ENCODE measurements at places on chromosomes 13 and 19.

- no peak for DNase-seq
Measured at GRCh38 chr13:24243302-24243701, 66.1 kb upstream of the C1QTNF9 start.

DNA sequence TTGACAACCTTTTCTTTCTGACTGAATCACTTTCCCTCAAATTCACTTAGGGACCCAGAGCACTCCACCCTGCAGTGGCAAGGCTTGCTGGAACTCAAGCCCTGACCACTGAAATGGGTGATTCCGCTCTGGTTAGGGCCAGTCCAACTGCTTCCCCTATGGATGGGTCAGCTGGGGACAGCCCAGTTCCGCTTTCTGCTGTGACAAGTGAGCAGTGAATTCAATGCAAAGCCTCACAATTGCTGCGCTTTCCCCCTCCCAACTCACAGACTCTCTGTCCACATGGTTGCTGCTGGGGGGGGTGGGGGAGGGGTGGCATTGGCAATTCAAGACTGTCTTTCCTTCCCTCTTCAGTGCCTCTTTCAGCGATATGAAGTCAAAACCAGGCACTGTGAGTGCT, 18.7 kb downstream of the CD70 start:
- no peak for DNase-seq

GRCh38 chr13:47646298-47646697, 354.8 kb downstream of the SUCLA2 start:
- no peak for DNase-seq

DNA sequence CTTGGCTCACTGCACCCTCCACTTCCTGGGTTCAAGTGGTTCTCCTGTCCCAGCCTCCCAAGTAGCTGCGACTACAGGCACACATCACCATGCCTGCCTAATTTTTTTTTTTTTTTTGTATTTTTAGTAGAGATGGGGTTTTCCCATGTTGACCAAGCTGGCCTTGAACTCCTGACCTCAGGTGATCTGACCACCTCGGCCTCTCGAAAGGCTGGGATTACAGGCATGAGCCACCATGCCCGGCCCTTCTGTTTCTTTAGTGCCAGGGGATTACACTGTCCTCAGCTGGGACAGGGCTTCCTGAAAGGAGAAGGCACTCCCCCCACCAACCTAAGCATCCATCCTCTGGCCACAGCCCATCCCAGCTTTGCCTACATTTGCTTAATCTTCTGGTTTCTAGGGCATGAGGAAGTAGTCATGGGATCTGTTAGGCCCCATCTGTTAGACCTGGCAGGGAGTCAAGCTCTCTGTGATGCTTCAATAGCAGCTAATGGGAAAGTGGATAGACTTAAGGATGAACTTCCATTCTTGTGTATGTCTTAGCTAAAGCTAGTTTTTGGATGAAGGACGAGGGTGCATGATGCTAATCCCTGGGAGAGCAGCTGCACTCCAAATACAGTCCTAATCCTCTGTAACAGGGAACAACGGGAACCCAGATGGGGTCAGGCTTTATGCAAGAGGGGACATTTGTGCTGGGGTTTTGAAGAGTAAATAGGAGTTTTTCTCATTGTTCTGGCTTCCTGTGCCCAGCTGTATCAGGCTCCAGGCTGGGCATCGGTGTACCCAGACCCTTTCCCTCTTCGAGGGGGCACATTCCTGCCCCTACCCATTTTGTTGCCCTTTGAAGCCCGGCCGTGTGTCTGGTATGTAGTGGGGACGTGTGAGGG, 2.6 kb downstream of the VAV1 start:
- no peak for DNase-seq

DNA sequence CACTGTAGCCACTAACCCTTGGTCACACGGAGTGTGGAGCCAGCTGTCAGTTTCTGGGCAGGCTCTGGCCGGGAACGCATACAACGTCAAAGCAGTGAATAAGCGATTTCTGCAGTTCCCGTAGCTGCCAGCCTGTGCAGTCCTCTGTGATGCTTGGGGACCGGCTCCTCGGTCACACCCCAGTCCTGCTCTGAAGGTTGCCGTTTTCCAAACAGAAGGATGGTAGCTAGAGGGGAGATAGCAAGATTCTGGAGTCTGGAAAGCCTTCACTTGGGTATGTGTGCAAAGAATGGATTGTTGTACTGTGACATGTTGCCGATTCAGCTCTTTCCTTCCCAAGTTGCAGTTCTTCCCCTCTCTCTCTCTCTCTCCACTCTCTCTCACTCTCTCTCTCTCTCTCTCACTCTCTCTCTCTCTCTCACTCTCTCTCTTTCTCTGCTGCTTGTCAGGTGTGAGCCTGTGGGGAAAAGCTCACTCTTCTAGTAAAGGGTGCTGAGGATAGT, 38.7 kb upstream of the C1QTNF9 start:
- DNase-seq: peak; percentile 71

DNA sequence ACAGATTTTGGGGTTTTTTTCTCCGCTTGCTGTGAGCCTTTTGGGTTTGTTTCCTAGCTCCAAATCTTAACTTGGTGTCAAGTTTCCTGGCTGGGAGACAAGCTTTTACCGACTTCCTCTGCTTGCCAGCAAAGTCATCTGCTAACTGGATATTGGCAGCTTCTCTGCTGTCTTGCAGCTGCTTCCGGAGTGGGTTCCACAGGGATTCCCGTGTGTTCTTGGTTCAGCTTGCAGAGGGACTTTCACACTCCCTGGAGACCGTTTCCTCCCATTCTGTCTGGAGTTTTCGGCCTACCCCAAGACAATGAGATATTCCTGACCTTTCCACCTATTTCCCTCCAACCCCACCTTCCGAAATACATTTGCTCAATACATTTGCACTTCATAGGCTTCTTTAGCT, 2.2 kb upstream of the COLGALT1 start:
- peak; percentile 89 for DNase-seq

- DNase-seq: no peak
Measured at GRCh38 chr19:18506101-18506930, 15.6 kb downstream of the ELL start.

DNA sequence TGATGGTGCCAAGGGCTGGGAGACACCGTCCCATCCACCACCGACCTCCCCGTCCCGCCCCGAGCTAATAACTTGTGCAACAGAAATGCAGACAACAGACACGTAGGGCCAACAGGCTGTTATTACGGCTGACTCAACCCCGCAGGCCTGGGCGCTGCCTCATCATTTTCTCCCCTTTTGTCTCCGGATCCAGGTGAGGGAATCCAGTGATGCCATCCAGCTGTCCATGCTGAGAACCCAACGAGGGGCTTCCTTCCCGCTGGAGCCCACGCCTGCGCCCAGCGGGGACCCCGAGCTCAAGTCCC, 6.4 kb upstream of the DIRAS1 start:
- no peak for DNase-seq

GRCh38 chr13:28530729-28531076, 35.8 kb upstream of the FLT1 start:
- no peak for DNase-seq

- no peak for DNase-seq
Measured at GRCh38 chr13:83184819-83185218, 697.5 kb downstream of the SLITRK1 start.

DNA sequence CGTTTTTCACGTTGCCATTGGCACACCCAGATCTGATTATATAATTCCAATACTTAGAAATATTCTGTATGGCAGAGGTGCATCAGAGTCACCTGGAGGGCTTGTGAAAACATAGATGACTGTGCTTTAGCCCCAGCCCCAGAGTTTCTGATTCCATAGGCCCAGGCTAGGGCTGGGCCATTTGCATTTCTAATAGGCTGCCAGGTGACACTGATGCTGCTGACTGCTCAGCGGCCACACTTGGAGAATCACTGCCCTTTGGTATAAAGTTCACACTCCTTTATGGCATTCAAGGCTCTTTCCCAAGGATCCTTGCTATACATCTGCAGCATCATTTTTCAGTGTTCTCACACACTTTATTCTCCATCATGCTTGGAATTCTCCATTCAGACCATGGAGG, 137.1 kb downstream of the AKAP11 start:
- DNase-seq: no peak

DNA sequence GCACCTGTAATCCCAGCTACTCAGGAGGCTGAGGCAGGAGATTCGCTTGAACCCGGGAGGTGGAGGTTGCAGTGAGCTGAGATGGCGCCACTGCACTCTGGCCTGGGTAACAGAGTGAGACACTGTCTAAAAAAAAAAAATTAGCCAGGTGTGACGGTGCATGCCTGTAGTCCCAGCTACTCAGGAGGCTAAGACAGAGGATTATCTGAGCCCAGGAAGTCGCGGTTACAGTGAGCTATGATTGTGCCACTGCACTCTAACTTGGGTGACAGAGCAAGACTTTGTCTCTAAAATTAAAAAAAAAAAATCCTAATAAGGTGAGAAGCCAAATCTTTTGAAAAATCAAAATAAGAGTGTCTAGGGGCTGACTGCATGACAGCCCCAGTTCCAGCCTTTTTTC, 9.7 kb upstream of the CEBPA start:
- no peak for DNase-seq

- no peak for DNase-seq
Measured at GRCh38 chr19:24098359-24098758, 11.4 kb downstream of the ZNF254 start.

DNA sequence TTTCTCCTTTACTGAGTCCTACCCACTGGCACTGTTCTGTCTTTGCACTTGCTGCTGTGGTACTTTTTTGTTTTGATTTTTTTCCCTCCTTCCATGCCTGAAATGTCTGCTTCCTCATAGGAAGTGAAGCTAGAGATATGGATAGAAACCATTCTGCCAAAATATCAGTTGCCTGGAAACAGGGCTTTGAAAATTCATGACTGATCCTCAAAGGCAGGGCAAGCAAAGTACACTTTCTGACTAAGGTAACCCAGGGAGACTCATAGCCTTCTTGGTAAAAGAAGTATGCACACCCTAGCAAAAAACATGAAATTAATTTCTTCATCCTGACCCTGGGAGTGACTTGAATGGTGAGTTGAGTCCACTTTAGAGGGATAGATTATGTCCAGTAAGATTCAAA, 329.8 kb downstream of the MYO16 start:
- DNase-seq: no peak

DNA sequence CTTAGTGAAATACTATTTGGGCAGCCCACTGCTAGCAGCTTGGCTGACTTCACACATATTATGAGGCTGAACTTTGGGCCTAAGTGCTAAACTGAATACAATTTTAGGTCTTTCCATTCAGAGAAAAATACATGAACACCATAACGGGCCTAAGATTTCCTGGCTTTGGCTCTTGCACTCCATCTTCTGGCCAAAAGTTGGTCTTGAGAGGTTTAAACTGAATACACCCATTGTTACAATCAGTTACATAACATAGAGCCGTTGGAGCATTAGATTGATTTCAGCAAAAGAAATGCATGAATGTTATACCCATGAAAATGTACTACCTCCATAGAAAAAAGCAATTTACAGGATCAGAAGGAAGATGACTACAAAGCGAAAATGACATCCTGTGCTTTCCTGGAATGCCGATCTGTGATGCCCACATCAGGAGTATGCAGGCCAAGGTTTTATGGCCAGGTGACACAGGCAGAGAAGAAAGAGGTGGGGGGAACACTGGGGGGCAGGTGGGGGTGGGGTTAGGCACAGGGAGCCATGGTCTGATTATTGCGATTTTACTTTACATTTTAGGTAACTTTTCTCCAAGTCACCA, 11.1 kb upstream of the SHISA2 start:
- peak; percentile 68 for DNase-seq

- no peak for DNase-seq
Measured at GRCh38 chr13:25686831-25687470, 315.2 kb downstream of the ATP8A2 start.

DNA sequence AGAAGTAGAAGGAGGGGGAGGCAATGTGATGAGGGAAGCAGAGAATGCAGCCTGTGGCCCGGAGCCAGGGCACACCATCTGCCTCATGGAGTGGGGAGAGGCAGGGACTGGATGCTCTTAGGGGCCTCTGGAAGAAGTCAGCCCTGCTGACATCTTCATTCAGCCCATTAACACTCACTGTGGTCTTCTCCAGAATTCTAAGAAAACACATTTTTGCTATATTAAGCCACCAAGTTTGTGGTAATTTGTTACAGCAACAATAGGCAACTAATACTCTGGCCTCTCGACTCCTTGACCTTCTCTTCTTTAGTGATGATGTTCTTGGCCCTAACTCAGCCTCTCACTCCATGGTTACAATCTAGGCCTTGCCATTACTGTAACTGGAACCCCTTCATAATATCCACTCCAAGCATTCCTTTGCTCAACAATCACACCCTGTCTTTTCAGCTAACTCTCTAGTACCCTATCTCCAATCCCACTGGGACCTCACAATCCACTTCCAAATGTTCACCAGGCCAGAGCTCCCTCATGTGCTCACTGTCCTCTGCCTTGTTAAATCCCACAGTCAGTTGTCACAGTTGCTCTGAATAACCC, 98.5 kb downstream of the MIPEP start:
- peak; percentile 41 for DNase-seq

DNA sequence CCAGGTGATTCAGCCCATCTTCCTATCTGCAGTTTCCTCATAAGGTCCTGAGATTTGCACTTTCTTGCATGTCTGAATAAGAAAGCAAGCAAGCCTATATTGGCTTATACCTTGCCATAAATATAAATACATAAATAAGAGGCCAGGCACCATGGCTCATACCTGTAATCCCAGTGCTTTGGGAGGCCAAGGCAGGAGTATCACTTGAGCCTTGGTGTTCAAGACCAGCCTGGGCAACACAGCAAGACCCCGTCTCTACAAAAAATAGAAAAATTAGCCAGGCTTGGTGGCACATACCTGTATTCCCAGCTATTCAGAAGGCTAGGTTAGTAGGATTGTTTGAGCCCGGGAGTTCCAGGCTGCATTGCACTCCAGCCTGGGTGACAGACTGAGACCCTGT, 5.5 kb upstream of the GPATCH1 start:
- no peak for DNase-seq

- peak; percentile 49 for DNase-seq
Measured at GRCh38 chr19:38304866-38305429, 897 bp downstream of the C19orf33 start.

GRCh38 chr19:12667731-12668302, 1.2 kb downstream of the WDR83 start:
- no peak for DNase-seq

DNA sequence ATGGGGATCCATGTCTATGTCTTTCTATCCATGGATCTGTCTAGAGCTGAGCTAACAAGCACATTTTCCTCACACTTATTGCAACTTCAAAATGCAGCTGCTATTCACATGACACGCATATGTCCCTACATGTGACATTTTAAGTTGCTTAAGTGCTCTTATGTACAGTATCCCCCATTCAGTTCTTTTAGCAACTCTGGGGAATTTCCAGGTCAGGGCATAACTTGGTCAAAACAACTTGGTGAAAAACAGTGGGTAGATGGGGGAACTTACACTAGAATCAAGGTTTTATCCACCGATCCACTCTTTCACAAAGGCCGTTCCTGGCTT, 73.0 kb downstream of the COL4A1 start:
- DNase-seq: no peak

Data from right hindlimb (tissue), 1 donor.